Esophagus mucosa (tissue), 1 donor: ENCODE measurements at places on chromosomes 1 and 21.
A peak's percentile ranks its signal among the peaks of the same experiment; 100 is the strongest.

- ATAC-seq: peak; percentile 81
These were observed 59.1 kb downstream of the CAMK2N1 start for GRCh38 chr1:20426923-20427322.

- no peak for ATAC-seq
These were observed 60.1 kb downstream of the PTGER3 start for GRCh38 chr1:70987497-70987896.

- no peak for ATAC-seq
These were observed 3.7 kb downstream of the DMRTB1 start for GRCh38 chr1:53462769-53463501.

DNA sequence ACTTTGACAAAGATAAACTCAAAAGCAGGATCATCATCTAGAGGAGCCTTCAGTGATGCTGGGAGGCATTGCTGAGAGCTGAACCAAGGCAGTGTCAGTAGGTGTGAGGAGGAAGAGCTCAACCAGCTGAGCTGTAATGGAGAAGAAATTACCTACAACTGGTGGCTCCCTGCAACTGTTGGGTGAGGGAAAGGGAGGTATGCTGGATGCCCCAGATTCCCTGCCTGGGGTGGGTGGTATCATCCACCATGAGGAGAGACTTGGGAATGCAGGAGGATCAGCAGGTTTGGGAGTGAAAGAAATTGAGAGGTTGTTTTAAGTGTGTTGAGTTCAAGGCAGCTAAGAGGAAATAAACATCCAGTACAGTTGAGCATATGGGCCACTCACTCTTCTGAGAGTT, 199.8 kb downstream of the DNM3 start:
- no peak for ATAC-seq

DNA sequence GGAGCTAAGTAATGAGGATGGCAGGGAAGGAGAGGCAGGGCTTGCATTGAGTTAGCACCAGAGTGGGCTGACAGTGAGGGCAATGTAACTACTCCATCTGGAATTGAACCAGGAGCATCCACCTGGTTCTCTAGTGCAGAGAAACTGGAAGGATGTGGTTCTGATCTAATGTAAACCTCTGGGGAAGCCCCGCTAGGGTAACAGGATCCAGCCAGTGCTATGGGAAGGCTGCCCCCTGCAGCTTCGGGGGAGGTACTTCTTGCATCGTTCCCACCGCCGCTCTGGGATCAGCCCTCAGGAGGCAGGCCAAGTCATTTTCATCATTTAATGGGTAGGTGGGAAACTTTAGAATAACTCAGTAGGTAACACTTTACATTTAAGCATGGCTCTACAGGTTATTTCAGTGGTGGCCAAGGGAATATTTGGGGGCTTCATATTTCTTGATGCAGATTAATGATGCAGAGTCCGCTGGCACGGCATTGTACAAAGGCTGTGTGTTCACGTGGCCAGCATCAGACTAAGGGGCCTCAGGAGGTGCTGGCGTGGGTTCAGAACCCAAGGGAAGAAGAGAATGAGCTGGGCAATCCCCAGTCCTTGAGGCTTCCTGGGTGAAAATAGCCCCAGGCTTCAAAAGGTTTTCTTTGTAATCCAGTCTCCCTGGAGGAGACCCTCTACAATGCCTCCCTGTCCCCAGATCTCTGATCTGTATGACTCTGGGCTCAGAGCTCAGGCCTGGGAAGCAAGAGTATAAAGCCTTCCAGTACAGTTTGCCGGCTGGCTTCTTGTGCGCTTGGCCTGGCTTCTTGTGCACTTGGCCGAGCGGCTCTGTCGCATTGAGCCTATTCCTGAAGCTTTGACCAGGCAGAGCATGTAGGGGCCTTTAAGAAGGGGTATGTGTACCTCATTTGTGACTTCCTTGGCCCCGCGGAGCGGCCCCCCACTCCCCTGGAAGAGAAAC, 26.4 kb upstream of the KAZN start:
- ATAC-seq: no peak
